Stimulated activated CD8-positive, alpha-beta memory T cell treated with anti-CD3 and anti-CD28 coated beads, Interleukin-7, amount 100 ng/mL, for 4 hours (primary cell): ENCODE measurements at places on chromosomes 2 and 18.

DNA sequence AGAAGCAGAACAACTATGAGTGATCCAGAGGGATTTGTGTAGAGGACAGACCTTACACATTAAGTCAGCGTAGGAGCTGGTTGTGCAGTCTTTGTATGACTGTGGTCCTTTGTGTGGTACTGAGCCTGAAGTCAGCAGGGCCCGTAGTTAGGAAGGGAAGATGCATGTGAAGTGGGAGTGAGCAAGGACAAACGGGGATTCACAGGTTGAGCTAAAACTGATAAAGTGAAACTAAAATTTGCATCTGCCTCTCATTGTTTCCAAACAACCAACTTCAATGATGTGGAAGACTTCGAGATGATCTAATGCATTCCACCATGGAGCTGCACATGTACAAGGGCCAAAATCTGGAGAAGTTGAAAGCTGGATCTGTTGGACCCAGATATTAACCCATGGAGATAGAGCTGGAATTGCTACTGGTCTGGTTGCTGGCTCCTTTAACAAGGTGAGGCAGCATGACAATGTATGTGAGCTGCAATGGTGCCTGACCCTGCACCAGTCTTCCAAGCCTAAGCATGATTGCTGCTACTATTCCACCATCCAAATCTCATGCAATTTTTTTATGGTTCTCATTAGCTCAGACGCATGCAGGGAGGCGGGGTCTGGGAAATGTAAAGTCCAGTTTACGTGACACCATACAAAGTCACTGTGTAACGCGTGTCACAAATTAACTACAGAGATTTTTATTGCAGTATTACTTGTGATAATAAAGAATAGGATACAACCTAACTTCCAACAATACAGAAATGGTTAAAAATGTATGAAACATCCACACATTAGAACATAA, 12.1 kb upstream of the CYBRD1 start:
- DNase-seq = no peak

GRCh38 chr2:160630801-160631590, 137.4 kb upstream of the RBMS1 start:
- no peak for DNase-seq

DNA sequence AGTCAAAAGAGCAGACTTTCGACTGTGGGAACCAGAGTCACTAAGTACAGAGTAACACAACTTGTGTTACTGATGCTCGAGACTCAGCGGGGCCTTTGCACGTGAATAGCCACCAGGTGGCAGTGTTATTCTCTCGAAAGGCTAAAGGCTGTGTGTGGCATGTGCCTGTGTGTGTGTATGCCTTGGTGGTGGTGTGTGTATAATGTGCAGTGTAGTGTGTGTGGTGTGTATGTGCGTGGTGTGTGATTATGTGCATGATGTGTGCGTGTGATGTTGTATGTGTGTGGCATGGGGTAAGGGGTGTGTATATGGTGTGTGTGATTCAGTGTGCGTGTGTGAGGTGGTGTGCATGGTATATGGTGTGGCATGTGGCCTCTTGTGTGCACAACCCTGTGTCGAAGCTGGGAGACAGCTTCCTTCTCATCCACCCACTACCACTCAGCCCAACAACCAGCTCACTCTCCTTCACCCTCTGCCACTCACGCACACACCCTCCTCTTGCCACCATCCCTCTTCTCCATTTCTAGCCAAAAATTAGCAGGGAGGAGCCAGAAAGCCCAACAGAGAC, 83.0 kb upstream of the ZNF532 start:
- peak; percentile 31 for DNase-seq

DNA sequence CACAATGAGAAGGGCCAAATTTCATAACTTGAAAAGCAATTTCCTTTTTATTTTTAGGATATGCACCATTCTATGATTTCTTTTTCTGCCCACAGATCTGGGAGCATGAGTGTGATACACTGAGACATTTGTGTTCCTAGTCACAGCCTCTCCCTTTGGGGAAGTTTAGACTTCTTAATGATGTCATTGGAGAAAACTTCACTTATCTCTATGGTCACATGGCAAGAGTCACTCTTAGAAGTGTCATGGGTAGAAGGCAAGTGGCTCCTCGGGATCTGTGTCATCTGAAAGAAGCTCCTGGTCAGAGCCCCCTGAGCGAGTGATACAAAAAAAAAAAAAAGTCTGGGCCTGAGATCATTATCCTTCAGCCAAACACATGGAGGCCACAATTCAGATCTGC, 62.5 kb upstream of the LGALSL start:
- DNase-seq = no peak

- DNase-seq = no peak
These were observed 412.1 kb downstream of the TSN start for GRCh38 chr2:122167515-122167914.

DNA sequence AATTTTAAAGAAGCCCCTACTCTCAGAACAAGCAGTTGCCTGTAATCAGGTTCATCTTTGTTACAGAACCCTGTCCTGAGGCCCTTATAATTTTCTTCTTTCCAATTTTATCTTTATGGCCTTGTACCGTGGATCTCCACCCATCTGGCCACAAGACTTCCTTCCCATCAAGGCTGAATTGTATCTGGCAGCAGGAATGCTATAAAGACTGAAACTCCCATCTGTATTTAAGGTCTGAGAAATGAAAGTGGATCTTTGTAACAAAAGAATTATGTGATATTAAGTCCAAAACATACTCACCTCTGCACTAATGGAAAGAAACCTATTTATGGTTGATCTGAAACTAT, 91.8 kb downstream of the METTL8 start:
- DNase-seq = no peak

- DNase-seq = no peak
These were observed 912.2 kb upstream of the PIK3C3 start for GRCh38 chr18:41042866-41043265.

- DNase-seq = no peak
These were observed 43.8 kb downstream of the ARL6IP6 start for GRCh38 chr2:152762202-152762601.

DNA sequence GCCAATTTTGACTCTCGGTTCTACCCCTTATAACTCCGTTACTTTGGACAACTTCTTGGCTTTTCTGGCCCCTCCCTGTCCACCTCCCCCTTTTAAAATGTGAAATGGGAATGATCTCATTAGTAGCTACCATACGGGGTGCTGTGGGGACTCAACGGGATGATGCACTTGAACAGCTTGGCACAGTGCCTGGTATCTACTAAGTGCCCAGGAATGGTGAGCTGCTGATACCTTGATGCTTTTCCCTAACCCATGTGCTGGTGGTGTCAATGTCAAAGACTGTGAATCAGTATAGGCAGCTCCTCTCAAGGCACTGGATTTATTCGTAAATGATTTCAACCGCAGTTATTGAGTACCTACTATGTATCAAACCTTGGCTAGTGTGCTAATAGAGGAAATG, 204.2 kb downstream of the LOXHD1 start:
- DNase-seq = no peak

DNA sequence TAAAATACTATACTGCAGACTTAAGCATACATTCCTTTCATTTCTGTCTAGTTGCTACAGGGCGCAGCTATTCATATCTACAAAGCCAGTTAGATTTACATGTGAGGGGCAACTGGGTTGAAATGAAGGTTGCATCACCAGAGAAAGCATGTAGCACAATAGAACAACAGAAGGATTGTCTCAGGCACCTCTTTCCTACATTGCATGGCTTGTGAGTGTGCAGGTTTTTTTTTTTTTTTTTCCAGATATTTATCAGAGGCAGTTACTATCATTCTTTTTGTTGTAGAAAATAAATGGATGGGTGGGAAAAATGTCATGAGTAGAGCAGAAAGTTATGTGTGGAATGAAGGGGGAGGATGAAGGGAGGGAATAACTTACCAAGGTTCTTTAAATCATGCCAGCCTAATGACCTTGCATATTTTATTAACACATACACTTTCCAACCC, 86.8 kb downstream of the ERBB4 start:
- DNase-seq = no peak

- DNase-seq = no peak
These were observed 29.3 kb downstream of the UPP2 start for GRCh38 chr2:158130832-158131473.

DNA sequence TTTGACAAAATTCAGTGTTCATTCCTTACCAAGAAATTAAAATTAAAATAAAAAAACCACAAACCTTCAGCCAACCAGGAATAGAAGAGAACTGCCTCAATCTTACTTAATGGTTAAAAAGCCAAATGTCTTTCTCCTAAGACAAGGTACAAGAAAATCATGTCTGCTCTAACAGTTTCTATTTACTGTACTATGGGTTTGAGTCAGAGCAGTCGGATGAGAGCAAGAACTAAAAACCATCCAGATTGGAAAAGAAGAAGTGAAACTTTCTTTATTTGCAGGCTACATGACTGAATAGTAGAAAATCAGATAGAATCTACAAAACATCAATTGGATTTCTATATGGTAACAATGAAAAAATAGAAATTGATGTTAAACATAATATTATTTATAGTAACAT, 555.5 kb upstream of the TNP1 start:
- DNase-seq = no peak
